CD4-positive, alpha-beta T cell treated with Interleukin-12 subunit alpha and Interleukin-12 subunit beta, for 1 hour (primary cell): ENCODE measurements at places on chromosomes 2 and 18.

DNA sequence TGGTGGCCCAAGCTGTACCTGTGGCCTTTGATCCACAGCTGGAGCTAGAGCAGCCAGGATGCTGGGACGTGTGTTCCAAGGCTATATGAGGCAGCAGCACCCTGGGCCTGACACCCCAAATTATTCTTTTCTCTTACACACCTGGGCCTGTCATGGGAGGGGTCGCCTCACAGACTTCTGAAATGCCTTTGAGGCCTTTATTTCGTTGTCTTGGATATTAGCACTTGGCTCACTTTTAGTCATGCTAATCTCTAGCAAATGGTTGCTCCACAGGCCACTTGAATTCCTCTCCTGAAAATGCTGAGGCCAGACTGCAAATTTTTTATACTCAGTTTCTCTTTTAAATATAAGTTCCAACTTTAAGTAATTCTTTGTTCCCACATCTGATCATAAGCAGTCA is 22.0 kb upstream of the IL1R2 start:
- DNase-seq = no peak

GRCh38 chr2:210170446-210171303 is 534 bp downstream of the KANSL1L start:
- peak; percentile 96 for DNase-seq

GRCh38 chr2:232846055-232846454 is 24.0 kb upstream of the SNORC start:
- no peak for DNase-seq

DNA sequence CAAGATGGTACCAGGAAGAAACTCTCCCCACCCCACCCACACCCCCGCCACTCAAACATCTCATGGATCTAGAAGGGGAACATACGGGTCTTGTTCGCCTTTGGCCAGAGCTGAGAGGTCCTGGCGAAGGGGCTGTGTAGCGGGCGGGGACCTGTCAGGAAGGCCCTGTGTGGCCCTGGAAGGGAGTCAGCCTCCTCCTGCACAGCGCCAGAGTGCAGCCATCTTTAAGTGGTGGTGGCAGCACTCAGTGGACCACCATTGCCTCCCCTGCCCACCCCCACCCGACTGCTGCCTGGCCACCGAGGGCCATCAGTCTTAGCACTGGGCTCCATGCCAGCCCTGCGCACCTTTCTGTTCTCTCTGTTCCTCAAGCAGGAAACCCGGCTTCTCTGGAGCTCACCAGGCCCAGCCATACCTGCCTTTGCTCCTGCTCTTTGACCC is 11.6 kb upstream of the FAHD2A start:
- no peak for DNase-seq

DNA sequence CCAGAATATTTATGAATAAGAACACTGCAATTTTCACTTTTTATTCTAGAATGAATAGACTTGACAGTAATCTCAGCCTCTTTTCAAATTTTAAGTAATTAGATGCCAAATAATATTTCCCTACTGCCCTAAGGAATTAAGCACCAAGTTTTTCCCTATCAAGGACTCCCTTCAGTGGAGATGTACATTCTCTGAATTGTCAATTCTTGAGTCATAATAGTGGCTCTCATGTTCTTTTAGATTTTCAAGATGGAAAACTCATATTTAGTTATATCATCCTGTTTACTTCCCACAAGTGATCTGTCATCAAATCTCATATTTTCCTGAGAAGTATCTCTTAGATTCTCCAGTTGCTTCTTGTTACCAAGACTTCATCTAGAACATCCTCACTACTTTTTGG is 1248.9 kb upstream of the CHAC2 start:
- no peak for DNase-seq

- DNase-seq = no peak
Observed at GRCh38 chr2:67566285-67566684, 169.2 kb downstream of the ETAA1 start.

- no peak for DNase-seq
Observed at GRCh38 chr2:227222292-227222691, 57.9 kb downstream of the COL4A3 start.

DNA sequence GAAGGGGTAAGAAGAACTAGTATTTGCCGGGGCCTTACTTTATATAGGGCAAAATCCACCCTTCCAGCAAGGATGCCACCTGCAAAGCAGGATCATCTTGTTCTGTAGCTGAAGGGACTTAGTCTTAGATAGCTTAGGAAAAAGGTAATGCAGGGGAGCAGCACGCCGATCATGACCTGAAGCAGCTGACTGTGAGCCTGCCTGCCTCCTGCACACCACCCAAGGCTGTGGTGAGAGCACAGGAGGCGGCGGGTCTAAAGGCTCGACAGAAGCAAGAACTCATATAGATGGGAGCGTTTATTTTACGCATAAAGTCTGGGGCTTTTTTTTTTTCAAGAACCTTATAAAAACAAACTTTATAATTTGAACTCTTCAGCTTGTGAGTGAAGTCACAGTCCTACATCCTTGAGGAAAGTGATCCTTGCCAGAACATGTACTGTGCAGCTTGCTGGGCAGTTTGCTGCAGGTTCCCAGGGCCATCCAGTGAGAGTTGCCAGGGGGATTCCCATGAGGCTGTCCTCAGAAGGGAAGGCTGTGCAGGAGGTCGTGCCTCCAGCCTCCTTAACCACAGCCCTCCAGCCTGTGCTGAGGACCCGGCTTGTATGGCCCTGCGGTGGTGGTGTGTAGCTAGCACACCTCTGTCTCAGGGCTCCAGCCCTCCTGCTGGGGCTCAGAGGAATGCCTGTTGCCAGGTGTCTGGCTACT is 92.1 kb downstream of the RNF144A start:
- DNase-seq = no peak

DNA sequence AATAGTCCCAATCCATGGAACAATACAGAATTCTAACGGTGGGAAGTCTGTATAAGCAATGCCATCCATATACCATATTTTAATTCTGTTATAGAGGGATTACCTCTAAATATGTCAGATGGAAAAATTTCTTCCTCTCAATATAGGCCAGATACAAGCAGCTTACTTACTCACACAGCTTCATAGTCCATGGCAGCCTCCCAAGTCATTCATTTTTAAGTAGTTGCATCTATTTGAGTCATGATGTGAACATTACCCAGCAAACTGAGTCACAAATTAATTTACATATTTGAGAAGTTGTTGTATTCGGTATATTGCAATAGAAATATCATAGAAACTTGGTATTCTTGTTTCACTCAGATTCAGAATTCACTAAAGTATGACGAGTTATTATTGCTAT is 20.3 kb downstream of the TBR1 start:
- DNase-seq = no peak

GRCh38 chr18:26617151-26617554 is 68.8 kb upstream of the KCTD1 start:
- DNase-seq = no peak

DNA sequence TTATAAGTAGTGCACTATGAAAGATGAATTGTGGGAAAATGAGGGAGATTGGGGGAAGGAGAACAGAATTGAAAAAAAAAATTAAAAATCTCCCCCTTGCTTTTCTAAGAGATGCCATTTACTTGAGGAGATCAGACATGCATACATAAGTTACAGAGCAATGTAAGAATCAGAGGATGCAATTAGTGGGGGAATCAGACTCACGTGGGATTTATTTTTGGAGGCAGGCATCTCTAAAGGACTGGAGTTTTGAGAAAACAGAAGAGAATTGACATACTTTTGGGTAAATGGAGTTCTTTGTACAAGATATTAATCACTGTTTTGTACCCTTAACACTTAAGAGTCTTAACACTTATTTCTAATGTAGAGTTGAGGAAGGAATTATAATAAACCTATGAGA is 52.7 kb downstream of the MTX2 start:
- DNase-seq = no peak

DNA sequence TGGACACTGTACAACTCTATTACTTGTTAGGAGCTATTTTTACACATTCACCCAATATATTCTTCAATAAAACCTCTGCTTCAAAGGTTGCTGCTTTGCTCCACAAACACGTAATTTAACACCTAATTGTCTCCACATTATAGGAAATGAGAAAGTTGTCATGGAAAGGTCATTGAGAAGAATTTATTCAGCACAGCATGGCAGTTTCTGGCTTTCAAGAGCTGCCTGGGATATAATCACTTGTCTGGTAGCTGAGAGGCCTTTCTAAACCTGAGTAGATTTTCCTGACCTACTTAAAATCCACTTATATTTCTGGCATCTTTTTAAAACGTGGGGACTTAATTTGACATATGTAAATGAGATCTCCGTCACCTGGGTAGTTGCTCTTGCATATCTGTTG is 216.1 kb downstream of the ZNF804A start:
- no peak for DNase-seq

DNA sequence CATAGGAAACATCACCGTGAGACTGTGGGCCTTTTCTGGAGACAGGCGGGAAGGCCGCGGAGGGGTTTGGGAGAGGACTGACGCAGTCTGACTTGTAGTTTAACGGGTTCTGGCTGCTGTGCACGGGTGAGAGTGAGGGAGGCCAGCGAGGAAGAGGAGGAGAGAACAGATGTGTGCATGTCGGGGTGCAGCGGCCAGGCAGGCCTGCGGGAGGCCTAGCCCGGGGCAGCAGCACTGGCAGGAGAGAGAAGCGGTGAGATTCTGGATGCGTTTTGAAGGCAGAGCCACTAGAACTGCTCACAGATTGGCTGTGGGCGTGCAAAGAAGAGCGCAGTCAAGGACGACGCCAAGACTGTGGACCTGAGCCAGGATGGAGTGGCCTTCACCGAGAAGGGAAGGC is 53.9 kb downstream of the PTGR3 start:
- no peak for DNase-seq

DNA sequence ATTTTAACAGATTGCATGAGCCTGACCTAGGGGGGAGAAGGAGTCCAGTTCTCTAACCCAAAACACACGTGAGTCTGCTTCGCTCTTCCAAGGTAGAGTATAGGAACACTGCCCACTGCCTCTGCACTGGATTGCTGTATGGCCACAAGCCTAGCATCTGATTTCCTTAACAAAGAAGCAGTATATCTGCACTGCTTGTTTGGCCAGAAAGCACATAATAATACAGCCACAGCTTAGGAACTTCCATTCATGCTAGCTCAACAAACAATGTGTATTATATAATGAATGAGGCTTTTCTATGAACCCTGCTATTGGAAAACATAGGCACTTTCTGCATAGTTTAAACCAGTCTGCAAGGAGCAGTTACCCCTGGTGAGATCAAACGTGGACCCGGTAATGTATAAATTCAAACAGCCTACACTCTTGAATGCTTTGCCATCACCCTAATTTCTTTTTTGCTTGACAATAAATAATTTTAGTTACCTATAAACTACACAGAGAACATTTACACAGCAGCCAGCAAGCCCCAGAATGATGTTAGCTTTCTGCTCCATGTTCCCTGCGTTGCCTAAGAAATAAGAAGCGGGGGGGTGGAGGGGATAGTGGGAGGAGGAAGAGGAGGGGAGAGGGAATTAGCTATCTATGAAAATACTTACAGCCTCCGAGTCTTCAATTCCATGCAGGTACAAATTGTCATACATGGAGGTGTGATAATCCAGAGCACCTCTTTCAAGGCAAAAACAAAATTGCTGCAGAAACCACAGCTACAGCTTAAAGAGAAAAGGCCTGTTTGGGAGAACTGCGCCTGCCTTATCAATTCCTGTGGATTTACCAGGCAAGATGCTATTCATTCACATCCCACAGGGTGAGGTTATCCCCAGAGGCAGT is 125.6 kb downstream of the CACNB4 start:
- no peak for DNase-seq

DNA sequence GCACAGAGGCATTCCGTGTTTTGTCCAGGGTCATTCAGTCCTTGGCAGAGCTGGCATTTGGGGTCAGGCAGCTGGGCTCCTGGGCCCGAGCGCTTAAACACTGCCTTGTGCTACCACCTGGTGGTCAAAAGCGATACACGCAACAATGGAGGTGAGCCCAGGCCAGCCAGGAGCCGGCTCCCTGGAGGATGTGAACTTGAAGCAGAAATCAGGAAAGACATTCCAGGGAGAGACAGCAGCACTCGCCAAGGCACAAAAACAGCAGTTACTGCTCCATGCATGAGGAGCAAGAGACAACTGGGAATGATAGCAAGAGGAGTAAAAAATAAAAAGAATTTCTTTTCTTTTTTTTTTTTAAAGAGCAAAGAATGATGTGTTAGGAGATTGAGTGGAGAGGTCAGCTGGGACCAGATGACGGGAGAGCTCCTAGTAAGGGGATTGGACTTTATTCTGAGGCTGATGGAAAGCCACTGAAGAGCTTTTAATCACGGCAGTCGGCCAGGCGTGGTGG is 20.7 kb downstream of the SCYGR8 start:
- DNase-seq = peak; percentile 59

DNA sequence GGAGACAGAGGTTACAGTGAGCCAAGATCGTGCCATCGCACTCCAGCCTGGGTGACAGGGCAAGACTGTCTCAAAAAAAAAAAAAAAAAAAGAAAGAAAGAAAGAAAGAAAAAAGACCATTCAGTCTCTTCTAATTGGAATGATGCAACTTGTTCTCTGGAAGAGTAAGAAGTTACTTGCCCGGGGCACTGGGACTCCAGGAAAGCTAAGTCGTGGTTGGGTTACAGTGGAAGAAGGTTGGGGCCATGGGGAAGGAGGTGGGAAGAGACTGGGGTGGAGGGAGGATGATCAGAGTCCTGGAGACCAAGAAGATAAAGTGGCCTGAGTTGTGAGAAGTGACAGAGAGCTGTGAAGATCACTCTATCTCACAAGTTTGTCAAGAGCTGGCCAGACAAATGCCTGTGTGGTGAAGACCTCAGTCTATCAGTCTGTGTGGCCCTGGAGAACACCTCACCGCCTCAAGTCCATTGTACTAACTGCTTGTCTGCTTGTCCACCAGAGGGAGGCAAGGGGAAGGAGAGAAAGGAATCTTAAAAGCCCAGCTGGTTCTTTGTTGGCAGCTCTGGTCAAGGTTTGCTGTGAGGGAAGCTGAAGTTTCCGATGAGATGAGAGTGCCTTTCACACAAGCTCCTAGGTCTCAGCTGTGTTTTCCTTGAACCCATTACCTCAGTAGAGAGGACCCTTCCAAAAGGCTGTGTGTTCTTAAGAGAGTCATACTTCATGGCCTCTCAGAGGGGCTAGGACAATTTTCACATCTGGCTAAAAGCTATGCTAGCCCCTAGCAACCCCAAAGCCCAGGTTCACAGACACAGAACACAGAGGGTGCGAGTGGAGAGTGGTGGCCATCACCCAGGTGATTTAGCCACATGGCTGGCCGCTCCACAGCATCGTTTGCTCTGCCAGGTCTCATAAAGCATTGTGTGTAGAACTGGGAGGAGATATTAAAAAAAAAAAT is 72.0 kb upstream of the TMEM178A start:
- DNase-seq = no peak

DNA sequence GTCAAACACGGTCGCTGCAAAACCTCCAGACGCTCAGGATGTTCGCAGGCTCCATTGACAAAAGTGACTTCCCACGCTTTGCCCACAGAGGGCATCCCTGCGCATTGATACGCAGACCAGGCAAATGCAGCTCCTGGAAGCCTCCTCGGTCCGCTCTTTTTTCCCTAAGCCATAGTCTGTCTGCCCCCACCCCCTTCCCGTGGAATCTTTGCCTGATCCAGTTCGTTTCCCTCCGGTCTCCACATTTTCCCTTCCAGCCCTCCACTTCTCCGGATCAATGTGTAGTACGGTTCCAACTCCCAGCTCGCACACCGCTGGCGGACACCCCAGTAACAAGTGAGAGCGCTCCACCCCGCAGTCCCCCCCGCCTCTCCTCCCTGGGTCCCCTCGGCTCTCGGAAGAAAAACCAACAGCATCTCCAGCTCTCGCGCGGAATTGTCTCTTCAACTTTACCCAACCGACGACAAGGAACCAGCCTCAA is at the start of gene DCC:
Gene DCC (plus strand): TSS at position 307 of the 481 bp plus-strand sequence. CDS start 591 bp downstream, outside the sequence.
- no peak for DNase-seq
